ENCODE measurements at places on chromosomes 7 and 10.

DNA sequence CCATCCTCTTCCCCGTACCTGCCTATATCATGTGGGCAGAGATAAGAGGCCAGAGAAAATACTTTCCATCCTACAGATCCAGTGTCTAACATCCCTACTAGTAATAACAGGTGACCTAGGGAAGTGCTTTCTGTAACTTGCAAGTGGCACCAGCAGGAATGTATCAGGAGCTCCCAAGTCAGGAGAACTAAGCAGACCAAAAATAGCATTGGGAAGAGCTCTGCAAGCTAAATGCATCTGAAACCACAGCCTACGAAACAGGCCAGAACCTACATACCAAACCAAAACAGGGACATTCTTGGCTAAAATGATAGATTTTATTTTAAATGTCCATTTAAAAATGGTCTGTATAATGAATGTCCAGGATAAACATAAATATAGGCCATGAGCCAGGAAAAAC is 680.8 kb downstream of the PHTF2 start:
- DNase-seq = no peak

DNA sequence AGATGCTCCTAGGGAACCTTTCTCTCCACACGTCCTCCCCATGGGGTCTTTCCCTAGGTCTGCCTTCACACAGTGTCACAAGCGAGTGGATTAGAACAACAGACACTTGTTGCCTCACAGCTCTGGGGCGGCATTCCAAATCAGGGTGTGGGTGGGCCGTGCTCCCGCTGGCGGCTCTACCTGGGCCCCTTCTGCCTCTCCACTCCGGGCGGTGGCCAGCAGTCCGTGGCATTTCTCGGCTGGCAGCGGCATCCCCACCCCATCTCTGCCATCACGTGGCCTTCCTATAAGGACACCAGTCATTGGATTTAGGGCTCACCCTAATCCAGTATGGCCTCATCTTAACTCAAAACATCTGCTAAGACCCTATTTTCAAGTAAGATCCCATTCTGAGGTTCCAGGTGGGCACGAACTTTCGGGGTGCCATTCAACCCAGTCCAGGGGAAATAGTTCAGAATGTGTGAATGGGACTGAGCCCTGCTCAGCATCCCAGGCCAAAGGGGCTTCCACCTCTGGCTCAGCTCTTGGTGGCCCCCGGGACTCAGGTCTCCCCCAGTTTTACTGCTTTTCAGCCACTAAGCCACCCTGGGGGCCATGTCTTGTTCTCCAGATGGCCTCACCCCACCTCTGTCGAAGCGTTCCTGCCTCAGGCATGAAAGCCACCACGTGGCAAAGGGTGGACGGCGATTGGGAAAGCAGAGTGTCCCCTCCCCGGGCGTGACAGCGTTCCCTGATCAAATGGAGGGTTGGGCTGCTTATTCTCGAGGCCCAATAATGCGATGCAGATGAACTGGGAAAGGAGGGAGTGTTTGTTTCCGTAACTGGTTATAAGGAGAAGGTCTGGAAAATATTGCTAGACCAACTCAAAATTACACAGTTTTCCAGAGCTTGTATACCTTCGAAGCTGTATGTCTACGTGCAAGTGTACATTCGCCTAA is 350.0 kb downstream of the GLRX3 start:
- no peak for DNase-seq

- no peak for DNase-seq
Observed at GRCh38 chr10:9228771-9229170, 1174.3 kb downstream of the GATA3 start.

DNA sequence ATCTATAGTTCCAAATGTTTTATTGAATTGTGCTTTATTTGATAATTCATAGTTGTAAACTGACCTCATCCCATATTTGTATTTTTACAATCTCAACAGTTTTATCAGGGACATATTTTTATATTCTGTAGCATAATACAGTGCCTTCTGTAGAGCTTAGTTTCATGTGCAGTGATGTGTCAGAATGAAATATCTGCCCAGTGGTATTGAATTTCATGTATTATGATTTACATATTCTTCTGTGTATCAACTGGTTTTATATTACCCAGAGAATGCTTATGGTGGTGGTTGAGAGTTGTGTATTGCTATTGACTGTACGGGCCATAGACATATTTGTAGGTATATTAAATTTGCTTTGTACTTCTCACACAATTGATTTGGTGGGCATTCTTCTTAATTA is 89.9 kb downstream of the KAT6B start:
- no peak for DNase-seq

GRCh38 chr7:97480772-97481390 is 251.0 kb upstream of the TAC1 start:
- DNase-seq = peak; percentile 53

DNA sequence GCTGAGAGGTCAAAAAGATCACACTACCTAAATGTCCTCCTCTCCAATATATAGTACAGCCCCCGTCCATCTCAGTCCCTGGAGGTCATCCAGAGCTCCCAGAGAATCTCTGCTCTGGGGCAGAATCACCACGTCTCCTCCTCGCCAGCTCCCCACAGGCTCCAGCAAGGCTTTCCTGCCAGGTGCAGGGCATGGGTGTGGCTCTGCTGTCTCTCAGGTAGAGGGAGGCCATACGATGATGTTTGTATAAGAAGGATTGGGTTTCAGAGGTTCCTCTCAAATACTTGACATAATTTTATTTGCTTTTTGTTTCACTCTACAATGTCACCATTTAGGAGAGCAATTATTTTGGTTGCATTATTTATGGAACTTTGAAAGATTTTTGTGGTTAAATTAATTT is 98.3 kb upstream of the PRSS58 start:
- no peak for DNase-seq

GRCh38 chr7:12866207-12866606 is 178.8 kb downstream of the ARL4A start:
- no peak for DNase-seq

DNA sequence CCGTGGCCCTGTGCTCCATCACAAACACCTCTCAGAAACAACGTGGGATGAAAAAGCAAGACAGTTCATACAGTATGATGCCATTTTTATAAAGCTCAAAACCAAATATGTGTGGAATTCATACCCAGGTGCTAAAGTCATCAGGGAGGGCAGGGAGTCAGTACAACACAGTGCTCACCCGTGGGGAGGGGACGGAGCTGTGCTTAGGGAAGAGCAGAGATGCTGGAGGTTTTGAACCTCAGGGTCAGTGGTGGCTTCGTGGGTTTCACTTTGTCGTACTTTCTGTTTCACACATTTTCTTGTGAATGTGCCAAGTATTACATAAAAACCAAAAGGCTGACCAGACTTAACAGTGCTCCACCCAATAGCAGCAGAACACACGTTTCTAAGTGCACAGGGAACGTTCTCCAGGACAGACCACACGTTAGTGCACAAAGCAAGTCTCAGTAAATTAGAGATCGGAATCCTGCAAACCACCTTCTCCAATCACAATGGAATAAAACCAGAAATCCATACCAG is 21.2 kb downstream of the ZMIZ2 start:
- peak; percentile 42 for DNase-seq

DNA sequence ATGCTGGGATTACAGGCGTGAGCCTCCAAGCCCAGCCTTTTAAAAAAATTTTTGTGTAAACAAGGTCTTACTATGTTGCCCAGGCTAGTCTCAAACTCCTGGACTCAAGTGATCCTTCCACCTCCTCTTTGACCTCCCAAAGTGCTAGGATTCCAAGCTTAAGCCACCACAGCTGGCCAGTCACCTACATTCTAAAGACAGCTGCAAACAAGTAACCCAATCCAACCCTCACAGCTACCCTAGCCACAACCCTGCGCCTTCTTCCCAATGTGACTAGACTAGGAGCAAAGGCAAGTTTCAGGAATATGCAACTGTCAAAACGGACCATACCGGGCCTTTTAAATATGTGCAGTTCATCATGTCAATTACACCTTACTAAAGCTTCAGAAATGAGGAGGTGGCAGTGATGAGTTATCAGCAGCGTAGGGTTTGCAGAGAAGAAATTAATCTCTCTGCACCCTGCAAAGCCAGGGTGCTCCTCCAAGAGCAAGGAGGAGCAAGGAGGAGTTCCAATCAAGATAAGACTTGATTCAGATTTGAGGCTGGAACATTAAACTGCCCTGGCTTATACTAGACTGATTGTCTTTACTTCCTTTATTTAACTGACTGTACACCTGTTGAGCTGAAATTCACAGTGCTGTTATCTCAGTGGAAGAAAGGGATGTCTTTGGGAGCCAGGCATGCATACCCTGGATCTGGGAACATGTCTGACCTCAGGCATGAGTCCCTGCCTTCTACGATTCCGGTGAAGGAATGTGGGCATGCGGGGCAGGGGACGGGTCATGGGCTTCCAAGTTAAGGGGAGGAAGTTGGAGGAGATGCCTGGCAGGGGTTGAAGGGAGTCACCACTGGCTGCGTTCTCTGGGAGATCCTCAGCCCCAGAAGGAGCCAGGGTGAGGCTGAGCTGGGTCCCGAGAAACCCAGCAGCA is 15.5 kb upstream of the TMEM120A start:
- DNase-seq = no peak

GRCh38 chr10:77237120-77237519 is 400.5 kb downstream of the KCNMA1 start:
- no peak for DNase-seq

DNA sequence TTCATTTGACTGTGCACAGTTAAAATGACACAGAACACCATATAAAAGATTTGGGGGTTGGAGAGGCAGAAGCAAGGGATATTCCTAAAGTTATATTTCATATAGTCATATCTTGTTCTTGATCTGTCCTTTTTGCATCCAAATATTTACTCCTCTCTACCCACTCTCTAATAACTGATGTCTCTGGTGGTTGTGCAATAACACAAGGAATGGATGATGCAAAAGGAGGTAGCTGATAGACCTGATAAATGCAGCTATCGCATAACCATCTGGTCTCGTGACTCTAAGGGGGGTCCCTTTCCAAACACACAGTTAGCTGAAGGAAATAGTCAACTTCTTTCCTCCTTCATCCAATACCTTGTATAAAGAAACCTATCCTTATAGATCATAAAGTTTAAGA is 123.1 kb downstream of the POLR1F start:
- DNase-seq = no peak

- DNase-seq = no peak
Observed at GRCh38 chr7:96621932-96622331, 87.7 kb downstream of the SEM1 start.

GRCh38 chr7:11786186-11786585 is 45.8 kb downstream of the THSD7A start:
- no peak for DNase-seq

- no peak for DNase-seq
Observed at GRCh38 chr7:830069-830468, 2.2 kb upstream of the SUN1 start.

GRCh38 chr10:124622158-124622557 is 122.0 kb downstream of the FAM53B start:
- no peak for DNase-seq

GRCh38 chr10:119233821-119234220 is 26.4 kb downstream of the GRK5 start:
- DNase-seq = peak; percentile 21

DNA sequence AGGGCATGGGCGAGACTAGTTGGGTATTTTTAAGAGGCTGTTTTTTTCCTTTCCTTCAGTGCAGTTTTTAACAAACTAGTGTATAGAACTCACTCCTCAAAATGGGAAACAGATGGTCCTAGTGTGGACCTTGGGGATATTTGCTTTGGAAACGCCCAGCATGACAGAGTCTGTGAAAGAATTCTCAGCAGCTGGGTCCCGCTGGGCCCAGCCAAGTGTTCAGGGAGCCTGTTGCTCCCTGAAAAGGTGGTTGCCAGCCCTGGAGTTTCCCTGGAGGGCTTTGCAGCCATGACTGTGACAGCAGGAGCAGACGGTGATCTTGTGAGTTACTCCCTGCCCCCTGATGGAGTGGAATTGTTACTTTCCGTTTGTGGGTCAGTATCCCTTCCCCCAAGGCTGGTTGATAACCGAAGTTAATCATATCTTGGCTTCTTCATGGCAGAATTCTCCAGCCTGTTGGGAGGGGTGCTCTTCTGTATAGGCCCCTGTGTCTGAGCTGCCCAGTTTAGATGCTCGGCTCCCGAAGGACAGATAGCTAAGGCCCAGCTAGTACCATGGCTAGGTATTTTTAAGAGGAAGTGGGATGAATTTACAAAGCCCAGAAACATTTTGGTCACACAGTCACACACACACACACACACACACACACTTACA is 278.6 kb upstream of the HABP2 start:
- DNase-seq = peak; percentile 73

GRCh38 chr10:107544706-107545520 is 380.4 kb upstream of the SORCS1 start:
- DNase-seq = no peak

- DNase-seq = no peak
Observed at GRCh38 chr7:55590517-55591281, 18.4 kb upstream of the VOPP1 start.

DNA sequence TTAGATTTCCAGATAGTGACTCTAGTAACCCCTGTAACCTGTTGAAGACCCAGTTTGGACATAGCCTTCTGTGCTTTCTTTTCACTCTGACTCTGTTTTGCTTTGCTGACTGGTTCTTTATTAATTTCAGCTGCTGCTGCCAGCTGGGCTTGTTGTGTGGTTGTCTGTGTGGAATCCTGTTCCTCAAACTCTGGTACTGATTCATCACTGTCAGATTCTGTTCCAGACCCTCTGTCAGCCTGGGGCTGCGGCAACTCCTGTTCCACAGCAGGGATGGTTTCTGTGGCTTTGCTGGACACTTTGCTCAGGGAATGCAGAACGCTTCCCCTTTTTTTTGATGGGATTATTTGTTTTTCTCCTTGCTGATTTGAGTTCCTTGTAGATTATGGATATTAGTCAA is 104.9 kb downstream of the SEC23IP start:
- DNase-seq = no peak

GRCh38 chr7:2452074-2452507 is 24.1 kb downstream of the GRIFIN start:
- DNase-seq = no peak

DNA sequence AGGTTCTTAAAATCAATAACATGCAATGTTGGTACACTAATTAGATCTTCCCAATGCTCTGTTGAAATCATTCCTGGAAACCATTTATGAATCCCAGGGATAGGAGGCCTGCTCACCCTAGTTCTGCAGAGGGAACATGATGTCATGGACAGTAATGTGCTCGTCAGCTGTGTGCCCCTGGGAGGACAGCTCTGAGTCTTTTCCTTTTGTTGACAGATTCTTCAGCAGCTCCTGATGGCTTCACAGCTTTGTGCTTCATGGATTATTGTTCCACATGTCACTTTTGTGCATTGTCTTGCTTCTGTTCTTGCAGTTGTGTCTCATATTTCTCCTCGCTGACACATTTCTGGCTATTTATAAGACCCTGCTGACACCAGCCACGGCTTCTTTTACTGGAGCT is 367.5 kb downstream of the CCSER2 start:
- DNase-seq = no peak

- no peak for DNase-seq
Observed at GRCh38 chr7:69426705-69427104, 171.6 kb upstream of the AUTS2 start.

DNA sequence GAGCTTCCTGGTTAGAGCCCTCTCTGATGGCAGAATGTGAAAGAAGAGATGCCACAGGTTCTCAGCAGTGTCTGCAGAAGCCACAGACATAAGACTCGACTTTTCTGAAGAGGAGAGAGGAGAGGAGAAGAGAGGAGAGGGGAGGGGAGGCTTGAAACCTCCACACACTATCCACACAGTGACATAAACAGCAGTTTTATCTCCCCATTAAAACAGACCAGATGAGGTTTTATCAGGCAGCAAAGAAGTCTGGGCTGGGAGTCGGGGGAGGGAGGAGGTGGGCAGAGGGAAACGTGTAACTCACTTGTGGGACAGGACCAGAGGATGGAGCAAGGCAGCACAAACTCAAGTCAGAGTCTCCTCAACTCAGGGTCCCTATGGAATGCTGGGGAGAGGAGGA is 76.5 kb downstream of the XPNPEP1 start:
- DNase-seq = no peak

- DNase-seq = no peak
Observed at GRCh38 chr10:86461963-86462804, 59.4 kb downstream of the WAPL start.
